ENCODE measurements at places on chromosomes 3 and 15. TPM values are rescaled to one million over a fixed set of nuclear protein-coding genes. Genes with fewer than 3 reads are reported as not detected.

FBLN2 gene
- 16.5 TPM for polyA plus RNA-seq

SERINC4 gene
- 0.42 TPM for polyA plus RNA-seq

JAGN1 gene
- polyA plus RNA-seq: 20.8 TPM

PRTG gene
- 0.19 TPM for polyA plus RNA-seq

SLC15A2 gene
- 1.0 TPM for polyA plus RNA-seq

CP gene
- 0.84 TPM for polyA plus RNA-seq

SLC28A2 gene
- not detected for polyA plus RNA-seq

ACTC1 gene
- polyA plus RNA-seq: 1,898 TPM

NRG4 gene
- polyA plus RNA-seq: not detected

RBP2 gene
- polyA plus RNA-seq: 0.25 TPM

LRRFIP2 gene
- polyA plus RNA-seq: 67.7 TPM

PP2D1 gene
- polyA plus RNA-seq: not detected

BLOC1S6 gene
- 26.6 TPM for polyA plus RNA-seq

All from heart left ventricle (tissue), 16 donors.